ENCODE measurements at places on chromosomes 4 and X.

DNA sequence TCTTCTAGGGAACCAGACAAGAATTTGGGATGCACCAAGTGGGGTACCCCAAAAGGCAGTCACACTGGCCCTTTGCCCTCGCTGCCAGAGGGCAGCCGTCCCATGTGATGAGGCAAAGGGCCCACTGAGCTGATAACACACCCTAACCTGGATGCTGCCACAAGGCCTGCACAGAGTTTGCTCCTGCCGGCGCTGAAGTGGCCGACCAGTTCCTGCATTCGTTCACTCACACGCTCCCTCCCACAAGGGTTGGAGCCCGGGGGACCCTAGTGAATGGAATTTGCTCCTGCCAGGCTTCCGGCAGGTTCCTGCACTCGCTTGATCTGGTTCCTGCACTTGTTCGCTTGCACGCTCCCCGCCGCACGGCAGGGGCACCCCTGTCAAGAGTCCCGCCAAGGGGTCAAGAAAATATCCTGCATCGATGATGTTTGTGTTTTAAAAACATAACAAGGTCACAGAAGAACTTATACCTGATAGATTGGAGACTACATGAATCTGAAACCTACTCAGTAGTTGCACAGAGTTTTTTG, 296.4 kb upstream of the VCX start:
- no peak for DNase-seq

DNA sequence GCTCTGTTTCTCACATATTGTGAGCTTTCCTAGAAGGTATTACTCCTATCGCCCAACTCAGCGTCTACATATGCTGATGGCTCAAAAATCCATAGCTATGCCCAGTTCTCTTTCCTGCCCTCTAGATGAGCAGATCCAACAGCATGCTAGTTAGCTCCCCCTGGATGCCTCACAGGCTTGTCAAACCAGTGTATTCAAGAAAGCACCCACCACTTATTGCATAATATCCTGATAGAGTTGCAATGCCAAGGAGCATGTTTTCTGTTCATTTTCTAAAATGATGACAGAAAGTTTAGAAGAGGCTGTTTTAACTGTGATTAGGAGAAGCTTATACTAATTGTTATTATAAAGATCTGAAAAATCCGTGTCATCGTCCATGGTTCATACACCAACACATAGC, 1.9 kb upstream of the PACRGL start:
- peak; percentile 36 for DNase-seq

- no peak for DNase-seq
Observed at GRCh38 chr4:24742773-24743172, 52.6 kb upstream of the SOD3 start.

- no peak for DNase-seq
Observed at GRCh38 chr4:143377611-143378099, 41.0 kb downstream of the GAB1 start.

DNA sequence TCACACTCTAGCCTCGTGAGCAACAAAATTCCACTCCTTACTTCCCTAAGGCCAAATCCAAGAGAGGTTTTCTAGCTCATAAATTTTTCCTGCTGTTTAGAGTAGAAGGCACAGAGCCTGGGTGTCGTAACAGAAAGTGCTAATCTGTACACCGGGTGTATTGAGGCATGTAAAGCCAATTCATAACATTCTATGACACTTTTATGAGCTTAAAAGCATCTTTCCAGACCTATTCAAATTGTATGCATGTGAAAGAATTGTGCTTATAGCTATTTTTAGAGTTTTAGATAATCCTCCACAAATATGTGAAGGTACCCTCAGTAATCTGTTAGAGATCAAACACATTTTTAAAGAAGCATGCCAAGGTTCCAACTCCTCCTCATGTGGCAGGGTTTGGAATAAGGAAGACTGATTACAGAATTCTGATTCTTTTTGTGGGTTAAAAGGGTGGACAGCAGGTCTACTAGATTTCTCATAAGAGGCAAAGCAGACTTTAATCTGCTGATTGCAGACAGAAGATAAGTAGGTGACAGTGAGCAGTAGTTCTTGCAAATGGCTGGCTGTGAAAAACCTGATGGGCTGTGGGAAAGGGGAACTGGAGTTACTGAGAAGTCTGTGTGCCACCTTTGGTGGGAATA, 25.5 kb upstream of the LRCH2 start:
- DNase-seq, result no peak

DNA sequence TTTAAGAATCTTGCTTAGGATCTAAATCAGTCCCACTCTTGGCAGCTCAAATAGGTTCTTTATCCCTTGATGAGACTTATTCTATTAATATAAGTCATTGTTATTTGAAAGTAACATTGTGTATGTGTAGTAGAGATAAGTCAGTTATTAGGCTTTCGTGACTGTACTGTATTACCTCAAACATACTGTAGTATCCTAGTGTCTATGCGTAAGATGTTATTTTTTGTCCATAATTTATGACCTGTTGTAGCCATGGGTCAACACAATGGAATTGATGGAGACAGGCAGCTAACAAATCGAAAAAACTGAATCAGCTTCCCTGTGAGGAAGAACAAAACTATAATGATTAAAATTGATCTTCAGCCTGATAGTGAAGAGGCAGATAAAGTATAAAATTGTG, 41.8 kb downstream of the CLCN3 start:
- peak; percentile 25 for DNase-seq

- peak; percentile 18 for DNase-seq
Observed at GRCh38 chrX:107542500-107542899, 85.8 kb upstream of the PRPS1 start.

GRCh38 chrX:15016051-15016450, 142.8 kb downstream of the MOSPD2 start:
- DNase-seq, result no peak

- DNase-seq, result peak; percentile 73
Observed at GRCh38 chr4:151004222-151004621, 10.9 kb downstream of the LRBA start.

DNA sequence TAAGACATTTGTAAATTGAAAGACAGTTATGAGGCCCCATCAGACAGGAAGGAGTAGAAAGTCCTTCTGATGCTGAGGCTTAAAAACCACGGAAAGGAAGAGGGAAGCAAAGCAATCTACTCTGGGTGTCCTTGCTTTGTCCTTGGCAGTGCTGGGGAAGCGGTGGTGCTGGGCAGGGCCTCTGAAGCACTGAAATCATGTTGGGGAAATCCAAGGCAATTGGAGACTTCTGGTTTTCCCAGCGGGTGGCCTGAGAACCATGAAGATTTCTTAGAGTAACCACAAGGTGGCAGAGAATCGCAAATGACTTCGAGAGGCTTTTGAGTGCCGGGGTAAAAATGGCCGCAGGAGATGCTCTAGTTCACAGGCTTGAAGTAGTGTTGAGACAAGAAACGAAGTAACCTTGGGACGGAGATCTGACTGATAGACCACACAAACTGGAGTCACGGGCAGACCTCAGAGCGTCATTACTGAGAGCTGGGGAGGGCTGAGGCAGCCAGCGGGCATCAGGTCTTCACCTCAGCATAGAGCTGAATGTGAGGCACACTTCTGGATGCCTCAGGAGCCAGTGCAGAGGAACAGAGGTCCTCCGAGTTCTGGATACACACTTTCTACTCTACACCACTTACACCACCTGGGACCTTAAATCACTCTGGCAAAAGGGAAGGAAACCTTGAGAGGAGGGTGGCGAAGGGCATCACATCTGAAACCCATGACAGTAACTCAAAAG, 130.7 kb upstream of the GPRIN3 start:
- DNase-seq, result peak; percentile 68

- DNase-seq, result peak; percentile 64
Observed at GRCh38 chr4:88567591-88567990, 24.7 kb upstream of the HERC3 start.

DNA sequence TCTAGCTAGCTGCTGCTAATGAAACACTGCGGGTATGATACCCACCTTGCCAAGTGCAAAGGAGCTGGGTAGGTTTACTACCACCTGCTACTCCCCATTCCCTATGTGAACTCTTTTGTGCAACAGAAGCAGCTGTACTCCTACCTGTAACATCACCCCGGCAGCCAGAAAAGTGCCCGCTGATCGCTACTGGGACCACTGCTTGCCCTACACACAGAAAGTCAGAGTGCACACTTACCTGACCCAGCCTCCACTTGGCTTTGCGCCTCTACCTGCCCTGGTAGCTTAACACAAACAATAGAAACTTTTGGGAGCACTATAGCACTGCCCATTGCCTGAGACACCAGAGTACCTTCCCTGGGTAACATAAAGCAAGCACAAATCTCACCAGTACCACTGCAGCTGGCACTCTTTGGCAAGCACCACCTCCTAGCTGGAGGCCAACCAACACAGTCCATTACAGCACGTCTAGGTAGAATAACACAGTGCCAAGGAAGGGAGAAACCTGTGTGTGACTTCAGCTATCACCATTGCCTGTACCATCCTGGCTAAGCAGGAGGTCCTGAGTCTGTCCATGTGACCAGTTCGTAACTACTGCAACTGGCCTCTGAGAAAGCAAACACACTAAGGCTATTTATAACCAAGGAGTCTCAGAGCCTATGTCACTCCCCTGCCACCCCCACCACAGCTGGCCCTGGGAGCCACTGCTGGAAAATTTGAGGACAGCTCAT, 80.1 kb downstream of the CENPC start:
- DNase-seq, result no peak

DNA sequence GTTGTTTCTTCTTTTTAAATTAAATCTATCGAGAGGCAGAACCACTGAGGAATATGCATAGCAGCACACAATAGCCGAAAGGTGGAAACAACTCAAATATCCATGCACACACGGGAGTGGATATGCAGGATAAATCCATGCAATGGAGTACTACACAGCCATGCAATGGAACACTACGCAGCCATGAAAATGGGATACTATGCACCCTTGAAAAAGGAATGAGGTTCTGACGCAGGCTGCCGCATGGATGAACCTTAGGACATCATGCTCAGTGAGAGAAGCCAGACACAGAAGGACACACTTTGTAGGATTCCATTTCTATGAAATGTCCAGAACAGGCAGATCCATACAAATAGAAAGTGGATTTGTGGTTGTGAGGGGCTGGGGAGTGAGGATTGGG, 18.4 kb upstream of the P2RY8 start:
- DNase-seq, result no peak

- DNase-seq, result no peak
Observed at GRCh38 chrX:16870862-16871815, 977 bp upstream of the RBBP7 start.

- peak; percentile 9 for DNase-seq
Observed at GRCh38 chr4:174794543-174795094, 34.4 kb downstream of the GLRA3 start.

GRCh38 chrX:140091125-140091886, 126.0 kb upstream of the CXorf66 start:
- no peak for DNase-seq

GRCh38 chr4:4200624-4201023, 26.1 kb downstream of the OTOP1 start:
- DNase-seq, result no peak

DNA sequence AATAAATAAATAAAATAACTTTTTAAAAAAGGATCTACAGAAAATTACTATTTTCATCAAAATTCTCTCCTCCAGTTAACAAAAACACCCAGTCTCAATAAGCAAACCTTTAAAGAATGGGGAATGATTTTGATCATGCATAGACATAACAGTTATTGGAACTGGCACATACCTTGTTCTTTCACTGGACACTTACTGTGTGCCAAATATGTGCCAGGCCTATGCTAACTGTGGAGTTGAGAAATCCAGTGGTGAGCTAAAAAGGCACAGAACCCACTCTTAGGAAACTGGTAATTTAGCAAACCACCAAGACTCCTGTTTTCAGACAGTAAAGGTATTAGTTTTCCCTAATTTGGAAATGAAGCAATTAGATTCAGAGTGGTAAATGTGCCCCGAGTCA, 39.1 kb downstream of the CLOCK start:
- DNase-seq, result no peak

GRCh38 chrX:103066606-103067005, 2.6 kb upstream of the BEX1 start:
- DNase-seq, result peak; percentile 5

- DNase-seq, result peak; percentile 83
Observed at GRCh38 chrX:87516717-87517121, 883 bp upstream of the KLHL4 start.

GRCh38 chr4:174523025-174523693, 871 bp upstream of the HPGD start:
- DNase-seq, result peak; percentile 37

- DNase-seq, result no peak
Observed at GRCh38 chr4:101762025-101762424, 28.5 kb upstream of the BANK1 start.

- no peak for DNase-seq
Observed at GRCh38 chr4:133808151-133808550, 393.4 kb downstream of the PABPC4L start.

GRCh38 chrX:153366119-153366518, 32.2 kb downstream of the ZNF275 start:
- no peak for DNase-seq

DNA sequence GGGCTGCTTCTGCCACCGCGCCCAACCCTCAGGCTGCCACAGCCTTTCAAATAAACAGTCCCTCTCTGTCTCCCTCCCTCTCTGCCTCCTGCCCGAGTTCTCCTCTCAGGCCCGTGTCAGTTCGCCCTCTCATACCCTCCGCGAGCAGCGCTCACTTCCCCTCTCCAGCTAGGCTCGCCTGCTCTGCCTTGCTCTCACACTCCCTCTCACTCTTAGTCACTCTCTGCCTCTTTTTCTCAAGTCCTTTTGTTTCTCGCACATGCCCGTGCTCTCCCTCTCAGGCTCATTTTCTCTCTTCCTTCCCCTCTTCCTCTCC, 3.2 kb downstream of the EFNB1 start:
- DNase-seq, result peak; percentile 81

- no peak for DNase-seq
Observed at GRCh38 chr4:39846705-39847104, 131.0 kb downstream of the PDS5A start.

- peak; percentile 86 for DNase-seq
Observed at GRCh38 chr4:15882675-15883086, 55.9 kb downstream of the FGFBP1 start.

GRCh38 chr4:150126201-150126863, 48.1 kb downstream of the DCLK2 start:
- peak; percentile 71 for DNase-seq

GRCh38 chrX:52977953-52978352, 19.6 kb upstream of the FAM156A start:
- DNase-seq, result no peak

GRCh38 chr4:66016240-66016639, 346.0 kb upstream of the EPHA5 start:
- DNase-seq, result no peak
